Stimulated activated CD4-positive, alpha-beta T cell treated with anti-CD3 and anti-CD28 coated beads, Interleukin-1b, Interleukin-23, amount 100 ng/mL, for 1 hour (primary cell): ENCODE measurements at places on chromosomes 7 and 10.

DNA sequence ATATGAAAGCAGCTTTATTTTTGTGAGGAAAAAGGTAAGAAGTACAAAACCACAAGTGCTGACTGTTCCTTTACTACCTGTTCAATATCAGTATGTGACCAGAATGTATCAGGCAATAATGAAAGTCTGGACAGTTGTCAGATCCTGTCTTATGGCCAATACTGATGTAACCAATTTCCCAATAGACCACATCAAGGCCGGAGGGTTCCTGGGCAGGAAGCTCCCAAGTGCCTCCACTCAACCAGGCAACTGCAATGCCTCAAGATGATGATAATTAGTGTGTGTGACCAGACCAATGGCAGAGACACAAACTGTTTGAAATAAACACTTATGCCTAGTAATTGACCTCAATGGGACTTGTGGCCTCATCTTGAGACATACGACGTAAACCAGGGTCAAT lies 149.4 kb upstream of the ASAH2 start:
- no peak for DNase-seq

GRCh38 chr10:6446711-6447110 lies 133.4 kb downstream of the PRKCQ start:
- no peak for DNase-seq

- no peak for DNase-seq
Measured at GRCh38 chr7:81960026-81960425, 190.2 kb upstream of the HGF start.

- DNase-seq, result no peak
Measured at GRCh38 chr7:19143881-19144574, 1.2 kb downstream of the FERD3L start.

- no peak for DNase-seq
Measured at GRCh38 chr10:63646491-63646890, 125.3 kb downstream of the REEP3 start.

DNA sequence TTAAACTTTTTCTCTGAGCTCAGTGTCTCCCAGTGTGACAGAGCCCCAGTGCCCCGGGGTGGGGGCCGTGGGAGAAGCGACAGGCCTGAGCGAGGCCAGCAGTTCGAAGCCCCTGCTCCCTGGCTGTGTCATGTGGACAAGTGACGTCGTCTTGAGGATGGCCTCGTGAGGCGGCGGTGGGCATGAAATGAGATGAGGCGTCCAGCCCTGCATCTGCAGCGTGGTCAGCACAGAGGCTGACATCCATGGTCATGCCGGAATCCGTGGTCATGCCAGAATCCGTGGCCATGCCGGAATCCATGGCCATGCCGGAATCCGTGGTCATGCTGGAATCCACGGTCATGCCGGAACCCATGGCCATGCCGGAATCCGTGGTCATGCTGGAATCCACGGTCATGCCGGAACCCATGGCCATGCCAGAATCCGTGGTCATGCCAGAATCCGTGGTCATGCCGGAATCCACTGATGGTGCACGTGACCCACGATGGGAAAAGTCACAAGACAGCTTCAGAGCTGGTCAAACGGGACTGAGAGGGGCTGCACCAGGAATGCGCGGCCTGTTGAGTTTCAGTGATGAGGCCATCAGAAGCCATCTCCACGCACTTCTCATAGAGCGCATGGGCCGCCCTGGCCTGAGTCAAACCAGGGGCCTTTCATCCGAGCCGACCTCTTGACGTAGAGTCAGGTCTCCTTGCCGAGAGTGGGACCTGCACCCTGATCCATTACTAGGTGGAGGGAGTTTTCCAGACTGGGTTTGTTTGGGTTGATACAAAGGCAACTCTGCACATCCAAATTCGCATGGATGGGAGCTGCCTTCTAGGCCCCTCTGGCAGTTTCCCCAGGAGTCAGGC lies 342.5 kb downstream of the PTPRN2 start:
- no peak for DNase-seq
